Astrocyte (in vitro differentiated cells and primary cell): ENCODE measurements at places on chromosomes 16 and 17. TPM values are rescaled to one million over a fixed set of nuclear protein-coding genes. Genes with fewer than 3 reads are reported as not detected.

- no peaks in the 10 kb centered on the region for H3K27me3 ChIP-seq
- no peak overlapping the region for H3K27ac ChIP-seq
- H3K36me3 ChIP-seq, result no peaks in the 10 kb centered on the region
- H3K4me3 ChIP-seq, result no peak overlapping the region
- peaks cover 20% of the 10 kb centered on the region for H3K4me1 ChIP-seq
Observed at GRCh38 chr16:72475688-72476087, 303.7 kb upstream of the PMFBP1 start.

Gene MTMR4
- 13.9 and 17.6 TPM in 2 replicates for total RNA-seq

Gene ABCA10
- 0.20 and 0.75 TPM in 2 replicates for total RNA-seq

Gene NAA38
- total RNA-seq, result 56.2 and 60.2 TPM in 2 replicates

Gene ZNF205
- 13.2 and 15.4 TPM in 2 replicates for total RNA-seq

- H3K4me3 ChIP-seq, result no peak overlapping the region
- peaks cover 5% of the 10 kb centered on the region for H3K36me3 ChIP-seq
- no peak overlapping the region for H3K27ac ChIP-seq
- H3K27me3 ChIP-seq, result no peaks in the 10 kb centered on the region
- H3K4me1 ChIP-seq, result no peaks in the 10 kb centered on the region
Observed at GRCh38 chr16:28585674-28586073, 11.2 kb downstream of the SULT1A2 start.

- H3K4me1 ChIP-seq, result no peaks in the 10 kb centered on the region
- H3K27me3 ChIP-seq, result no peaks in the 10 kb centered on the region
Observed at GRCh38 chr16:62816971-62817519, 780.8 kb upstream of the CDH8 start.

DNA sequence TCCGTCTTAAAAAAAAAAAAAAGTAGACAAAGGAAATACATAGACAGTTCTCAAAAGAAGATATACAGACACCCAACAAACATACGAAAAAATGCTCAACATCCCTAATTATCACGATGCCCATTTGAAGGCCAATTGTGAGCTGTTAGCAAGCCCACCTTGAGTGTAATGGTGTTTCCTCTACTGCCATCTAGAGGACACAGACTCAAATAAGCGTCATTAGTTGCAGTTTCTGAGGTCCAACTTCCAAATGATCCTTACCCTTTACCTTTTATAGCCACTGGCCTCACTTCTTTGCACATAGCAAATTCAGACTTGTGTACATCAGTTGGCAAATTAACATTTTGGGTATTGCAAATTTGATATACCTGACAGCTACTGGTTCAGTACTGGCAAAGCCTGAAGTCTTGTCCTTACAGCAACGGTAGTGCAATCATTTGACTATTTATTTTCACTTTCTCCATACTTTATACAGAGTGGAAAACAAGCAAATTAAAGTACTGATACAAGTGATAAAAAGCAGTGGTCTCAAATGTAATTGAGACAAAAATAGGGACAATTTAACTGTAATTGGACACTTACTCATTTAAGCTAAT, 536.3 kb upstream of the EEF2KMT start:
- H3K27me3 ChIP-seq, result no peaks in the 10 kb centered on the region
- no peak overlapping the region for H3K4me3 ChIP-seq
- H3K4me1 ChIP-seq, result no peaks in the 10 kb centered on the region
- DNase-seq, result no peak
- H3K27ac ChIP-seq, result no peak overlapping the region

DNA sequence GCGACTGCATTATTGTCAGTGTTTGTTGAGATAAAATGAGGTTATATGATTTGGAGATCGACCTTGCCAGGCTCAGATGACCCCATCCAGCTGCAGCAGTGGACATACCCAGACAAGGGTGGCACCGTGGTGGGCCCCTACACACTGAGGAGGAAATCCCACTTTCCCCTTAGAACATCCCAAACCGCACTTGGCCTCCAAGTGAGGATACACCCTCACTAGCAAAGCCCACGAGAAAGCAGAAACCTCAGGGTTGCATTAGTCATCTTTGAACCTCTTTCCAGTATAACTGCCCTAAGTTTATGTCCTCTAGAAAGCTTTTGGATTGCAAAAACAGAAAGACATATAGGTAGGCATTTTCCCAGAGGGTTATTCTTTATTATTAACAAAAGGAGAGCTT, 101.5 kb downstream of the CLEC16A start:
- H3K4me3 ChIP-seq, result no peak overlapping the region
- no peaks in the 10 kb centered on the region for H3K4me1 ChIP-seq
- H3K27ac ChIP-seq, result no peak overlapping the region
- no peaks in the 10 kb centered on the region for H3K27me3 ChIP-seq

GRCh38 chr16:54240271-54241129, 46.1 kb downstream of the IRX3 start:
- H3K27ac ChIP-seq, result no peak overlapping the region
- no peaks in the 10 kb centered on the region for H3K36me3 ChIP-seq
- H3K4me3 ChIP-seq, result no peak overlapping the region
- H3K4me1 ChIP-seq, result no peaks in the 10 kb centered on the region

- H3K4me3 ChIP-seq, result peak overlapping the region; percentile 63
- H3K4me1 ChIP-seq, result peaks cover 84% of the 10 kb centered on the region
- H3K27me3 ChIP-seq, result no peaks in the 10 kb centered on the region
- DNase-seq, result peak; percentile 70
- peak overlapping the region; percentile 94 for H3K27ac ChIP-seq
Observed at GRCh38 chr17:77451245-77451893, 310.6 kb downstream of the SEC14L1 start.

DNA sequence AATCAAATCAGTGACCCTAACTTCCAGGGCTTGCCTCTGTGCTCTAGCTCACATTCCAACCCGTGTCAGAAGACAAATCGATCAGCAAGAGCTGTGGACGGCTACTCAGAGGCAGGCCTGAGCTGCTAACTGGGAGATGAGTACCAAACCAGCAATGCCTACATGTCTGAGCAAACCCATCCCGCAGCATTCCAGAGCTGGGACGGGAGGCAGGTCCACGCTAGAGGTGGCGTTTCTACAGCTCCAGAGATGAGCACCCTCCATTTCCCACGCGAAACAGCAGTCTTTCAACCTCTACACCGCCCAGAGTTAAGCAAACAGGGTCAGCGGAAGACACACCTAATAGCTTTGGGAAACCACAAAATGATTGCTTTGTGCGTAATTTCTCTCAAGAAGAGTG, 6.5 kb downstream of the NXN start:
- H3K36me3 ChIP-seq, result no peaks in the 10 kb centered on the region
- DNase-seq, result peak; percentile 58

GRCh38 chr16:15988268-15989013, 39.0 kb downstream of the ABCC1 start:
- H3K27me3 ChIP-seq, result no peaks in the 10 kb centered on the region
- no peaks in the 10 kb centered on the region for H3K36me3 ChIP-seq
- H3K4me3 ChIP-seq, result no peak overlapping the region
- DNase-seq, result peak; percentile 44
- peaks cover 35% of the 10 kb centered on the region for H3K4me1 ChIP-seq

DNA sequence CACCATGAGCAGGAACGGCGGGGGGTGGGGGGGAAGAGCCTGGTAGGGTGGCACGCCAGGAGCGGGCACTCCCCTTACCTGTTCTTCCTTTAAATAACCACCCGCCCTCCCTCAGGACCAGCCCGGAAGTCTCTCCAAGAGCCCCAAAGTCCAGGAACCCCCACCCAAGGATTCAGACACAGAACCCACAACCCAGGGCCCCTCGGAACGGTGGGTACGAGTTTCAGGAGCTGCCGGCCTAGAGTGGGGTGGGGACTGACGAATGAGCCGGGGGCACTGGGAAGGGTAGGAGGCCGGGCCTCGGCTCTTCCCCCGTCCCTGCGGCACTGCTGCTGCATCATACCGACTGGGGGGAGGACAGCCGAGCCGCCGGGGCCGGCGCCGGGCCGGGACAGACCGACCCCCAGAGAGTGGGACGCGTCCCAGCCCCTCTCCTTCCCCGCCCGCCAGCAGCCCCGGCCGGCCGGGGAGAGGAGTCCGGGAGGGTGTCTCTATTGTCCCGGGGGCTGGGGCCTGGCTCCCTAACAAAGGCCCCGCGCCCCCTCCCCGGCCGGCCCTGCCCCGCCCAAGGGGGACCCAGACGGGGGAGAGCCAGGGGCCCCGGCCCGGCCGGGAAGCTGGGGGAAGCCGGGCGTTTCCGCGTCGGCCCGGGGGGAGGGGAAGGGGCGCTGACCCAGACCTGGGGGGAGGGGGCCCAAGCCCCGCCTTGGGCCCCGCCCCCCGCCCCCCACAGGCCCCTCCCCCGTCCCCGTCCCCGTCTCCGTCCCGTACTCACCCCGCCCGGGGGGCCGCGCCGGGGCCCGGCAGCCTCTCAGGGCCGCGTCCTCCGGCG, 747 bp downstream of the ATXN7L3 start:
- peak overlapping the region; percentile 69 for H3K4me3 ChIP-seq
- peaks cover 28% of the 10 kb centered on the region for H3K4me1 ChIP-seq
- DNase-seq, result no peak
- H3K36me3 ChIP-seq, result peaks cover 20% of the 10 kb centered on the region

- H3K27me3 ChIP-seq, result no peaks in the 10 kb centered on the region
- DNase-seq, result peak; percentile 68
- H3K4me3 ChIP-seq, result no peak overlapping the region
- H3K4me1 ChIP-seq, result no peaks in the 10 kb centered on the region
- H3K27ac ChIP-seq, result no peak overlapping the region
- no peaks in the 10 kb centered on the region for H3K36me3 ChIP-seq
Observed at GRCh38 chr17:56176091-56176490, 22.8 kb downstream of the ANKFN1 start.

Gene ALDOC
- total RNA-seq, result 10.3 and 11.7 TPM in 2 replicates

- no peak overlapping the region for H3K27ac ChIP-seq
- H3K4me1 ChIP-seq, result no peaks in the 10 kb centered on the region
- no peaks in the 10 kb centered on the region for H3K36me3 ChIP-seq
- H3K4me3 ChIP-seq, result no peak overlapping the region
- DNase-seq, result no peak
- peaks cover 19% of the 10 kb centered on the region for H3K27me3 ChIP-seq
Observed at GRCh38 chr17:31433811-31434726, 42.6 kb downstream of the RAB11FIP4 start.

DNA sequence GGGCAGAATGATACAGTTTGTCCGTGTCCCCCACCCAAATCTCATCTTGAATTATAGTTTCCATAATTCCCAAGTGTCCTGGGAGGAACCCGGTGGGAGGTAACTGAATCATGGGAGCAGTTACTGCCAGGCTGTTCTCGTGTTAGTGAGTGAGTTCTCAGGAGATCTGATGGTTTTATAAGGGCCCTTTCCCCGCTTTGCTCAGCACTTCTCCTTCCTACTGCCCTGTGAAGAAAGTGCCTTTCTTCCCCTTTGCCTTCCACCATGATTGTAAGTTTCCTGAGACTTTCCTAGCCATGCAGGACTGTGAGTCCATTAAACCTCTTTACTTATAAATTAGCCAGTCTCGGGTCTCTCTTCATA, 28.9 kb upstream of the SEC14L1 start:
- H3K36me3 ChIP-seq, result no peaks in the 10 kb centered on the region
- no peak for DNase-seq
- no peak overlapping the region for H3K4me3 ChIP-seq
- H3K4me1 ChIP-seq, result peaks cover 10% of the 10 kb centered on the region
- no peak overlapping the region for H3K27ac ChIP-seq
- no peaks in the 10 kb centered on the region for H3K27me3 ChIP-seq

Gene UBE2O
- total RNA-seq, result 25.8 and 26.0 TPM in 2 replicates

GRCh38 chr16:81779536-81780320, 637 bp downstream of the PLCG2 start:
- H3K4me1 ChIP-seq, result no peaks in the 10 kb centered on the region
- peak overlapping the region; percentile 56 for H3K4me3 ChIP-seq
- no peaks in the 10 kb centered on the region for H3K36me3 ChIP-seq
- no peak for DNase-seq
- H3K27ac ChIP-seq, result no peak overlapping the region

DNA sequence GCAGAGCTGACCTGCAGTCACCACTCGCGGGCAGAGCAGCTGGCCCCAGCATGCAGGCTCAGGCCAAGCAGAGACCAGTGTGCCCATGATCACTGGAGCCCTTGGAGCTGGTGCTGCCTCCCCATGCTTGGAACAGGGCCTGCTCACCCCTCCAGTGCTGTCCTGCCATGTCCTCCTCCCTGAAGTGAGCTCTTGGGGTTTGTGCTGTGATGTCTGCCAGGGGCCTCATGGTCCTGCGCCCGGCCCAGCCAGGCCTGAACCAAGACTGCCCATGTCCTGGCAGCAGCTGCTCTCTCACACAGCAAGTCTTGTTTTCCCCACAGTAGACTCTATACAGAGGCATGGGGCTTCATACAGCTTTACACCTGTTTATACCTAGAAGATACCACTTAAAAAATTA, 24.6 kb downstream of the TMEM11 start:
- H3K36me3 ChIP-seq, result peaks cover 2% of the 10 kb centered on the region
- H3K4me3 ChIP-seq, result no peak overlapping the region
- no peak overlapping the region for H3K27ac ChIP-seq
- H3K27me3 ChIP-seq, result no peaks in the 10 kb centered on the region
- no peaks in the 10 kb centered on the region for H3K4me1 ChIP-seq

DNA sequence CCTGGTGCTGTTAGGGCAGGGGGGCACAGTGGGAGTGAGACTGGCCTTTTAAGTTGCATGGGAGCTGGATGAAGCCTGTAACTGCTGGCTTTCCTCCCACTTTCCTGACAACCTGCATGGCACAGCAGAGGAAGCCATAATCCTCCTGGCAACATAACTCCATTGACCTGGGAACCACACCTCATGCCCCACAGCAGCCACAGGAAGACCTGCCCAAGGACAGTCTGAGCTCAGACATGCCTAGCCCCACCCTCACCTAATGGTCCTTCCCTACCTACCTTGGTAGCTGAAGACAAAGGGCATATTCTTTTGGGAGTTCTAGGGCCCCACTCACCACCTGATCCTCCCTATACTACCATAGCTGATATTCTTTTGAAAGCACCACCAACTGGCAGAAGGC, 482.2 kb upstream of the TOM1L1 start:
- H3K4me1 ChIP-seq, result no peaks in the 10 kb centered on the region
- H3K36me3 ChIP-seq, result no peaks in the 10 kb centered on the region
- no peak for DNase-seq

GRCh38 chr17:9986754-9987382, 81.8 kb upstream of the RCVRN start:
- no peaks in the 10 kb centered on the region for H3K36me3 ChIP-seq
- no peaks in the 10 kb centered on the region for H3K4me1 ChIP-seq
- no peaks in the 10 kb centered on the region for H3K27me3 ChIP-seq
- no peak overlapping the region for H3K27ac ChIP-seq
- no peak overlapping the region for H3K4me3 ChIP-seq
- DNase-seq, result no peak

- H3K27me3 ChIP-seq, result peaks cover 2% of the 10 kb centered on the region
- no peak overlapping the region for H3K4me3 ChIP-seq
- H3K27ac ChIP-seq, result no peak overlapping the region
- H3K36me3 ChIP-seq, result no peaks in the 10 kb centered on the region
- no peaks in the 10 kb centered on the region for H3K4me1 ChIP-seq
Observed at GRCh38 chr16:16182918-16183317, 40.4 kb downstream of the ABCC6 start.

- H3K4me3 ChIP-seq, result no peak overlapping the region
- no peaks in the 10 kb centered on the region for H3K4me1 ChIP-seq
- no peaks in the 10 kb centered on the region for H3K27me3 ChIP-seq
- no peaks in the 10 kb centered on the region for H3K36me3 ChIP-seq
Observed at GRCh38 chr16:73315645-73316044, 267.7 kb upstream of the ZFHX3 start.

DNA sequence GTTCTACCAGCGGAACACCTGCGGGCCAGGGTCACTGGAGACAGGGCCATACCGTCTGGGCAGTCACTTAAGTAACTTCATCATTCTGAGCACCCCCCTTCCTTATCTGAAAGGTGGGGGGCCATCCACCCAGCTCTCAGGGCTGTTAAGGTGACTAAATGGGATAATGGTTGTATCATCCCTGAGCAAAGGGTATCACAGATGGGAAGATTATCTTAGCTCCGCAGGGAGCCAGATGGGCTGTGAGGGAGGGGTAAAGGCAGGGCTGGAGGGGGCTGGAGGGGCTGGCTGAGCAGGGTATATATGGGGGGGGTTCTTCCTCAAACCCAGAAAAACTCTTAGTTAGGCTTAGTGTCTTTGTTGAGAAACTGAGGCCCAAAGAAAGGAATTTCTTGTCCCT, 2.9 kb upstream of the CACNA1G start:
- H3K27me3 ChIP-seq, result peaks cover 36% of the 10 kb centered on the region
- peaks cover 20% of the 10 kb centered on the region for H3K4me1 ChIP-seq
- H3K4me3 ChIP-seq, result no peak overlapping the region

Gene DNASE1L2
- total RNA-seq, result 1.2 and 1.3 TPM in 2 replicates
